ENCODE measurements at places on chromosomes 6 and 20.
A peak's percentile ranks its signal among the peaks of the same experiment; 100 is the strongest.

- DNase-seq: no peak
These were observed 16.0 kb downstream of the ANKS1A start for GRCh38 chr6:34904990-34905613.

GRCh38 chr6:130203370-130203769 is 19.4 kb downstream of the SAMD3 start:
- DNase-seq: no peak

DNA sequence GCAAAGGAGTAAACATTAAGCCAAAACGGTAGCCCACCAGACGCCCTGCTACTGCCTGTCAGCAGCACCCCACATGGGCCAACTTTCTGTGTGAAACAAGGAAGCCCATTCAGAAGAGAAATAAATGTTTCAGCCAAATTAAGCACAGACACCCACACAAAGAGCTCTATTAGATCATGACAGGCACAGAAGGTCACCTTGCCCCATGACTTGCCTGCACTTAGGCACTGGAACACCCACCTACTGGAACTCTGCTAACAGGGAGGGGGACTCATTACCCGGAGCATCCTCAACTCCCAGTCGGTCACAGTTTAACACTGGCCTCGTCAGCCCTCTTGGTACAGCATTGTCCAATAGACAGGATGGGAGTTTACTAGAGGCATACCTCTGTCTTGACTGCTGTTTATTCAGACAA is 31.8 kb downstream of the GFOD1 start:
- DNase-seq: no peak

DNA sequence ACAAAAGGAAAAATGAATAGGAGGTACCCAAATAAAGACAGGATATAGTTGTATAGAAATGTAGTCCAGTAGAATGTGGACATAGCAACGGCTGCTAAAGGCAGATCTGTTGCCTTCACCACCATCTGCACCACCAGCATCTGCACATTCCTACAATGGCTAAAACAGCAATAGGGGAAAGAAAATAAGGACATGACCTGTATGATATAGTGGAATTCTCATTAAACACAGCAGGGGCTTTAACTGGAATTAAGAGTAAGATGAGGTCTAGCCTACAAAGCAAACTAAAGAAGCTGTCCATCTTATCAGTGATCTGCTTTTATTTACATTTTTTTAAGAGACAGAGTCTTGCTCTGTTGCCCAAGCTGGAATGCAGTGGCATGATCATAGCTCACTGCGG is 26.8 kb upstream of the SCAF8 start:
- DNase-seq: no peak

- DNase-seq: no peak
These were observed 40.8 kb upstream of the MAN1A1 start for GRCh38 chr6:119390247-119390793.

- DNase-seq: no peak
These were observed 13.4 kb upstream of the BTN3A2 start for GRCh38 chr6:26351544-26351953.

GRCh38 chr20:59471653-59472421 is 132.5 kb upstream of the PHACTR3 start:
- no peak for DNase-seq

DNA sequence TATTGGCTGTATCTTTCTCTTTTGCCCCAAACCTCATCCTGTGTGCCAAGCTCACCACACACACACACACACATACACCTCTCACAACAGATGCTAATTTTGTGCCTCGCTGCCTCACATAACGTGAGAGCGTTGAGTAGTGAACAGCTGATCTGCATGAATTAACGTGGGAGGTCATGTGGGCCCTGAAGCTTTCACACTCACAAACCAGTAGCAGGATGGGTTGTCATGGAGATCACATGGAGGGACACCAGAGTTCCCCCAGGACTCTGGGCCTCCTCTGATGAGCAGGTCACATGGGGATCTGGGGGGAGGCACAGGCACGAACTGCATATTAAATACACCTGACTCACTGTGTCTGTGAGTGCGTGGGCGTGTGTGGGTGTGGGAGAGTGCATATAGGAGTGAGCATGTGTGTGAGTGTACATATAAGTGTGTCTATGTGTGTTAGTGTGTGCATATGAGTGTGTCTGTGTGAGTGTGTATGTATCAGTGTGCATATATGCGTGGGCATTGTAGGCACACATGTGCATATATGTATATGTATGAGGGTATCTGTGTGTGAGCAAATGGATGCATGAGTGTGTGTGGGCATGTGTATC is 62.7 kb upstream of the SULF2 start:
- DNase-seq: no peak

DNA sequence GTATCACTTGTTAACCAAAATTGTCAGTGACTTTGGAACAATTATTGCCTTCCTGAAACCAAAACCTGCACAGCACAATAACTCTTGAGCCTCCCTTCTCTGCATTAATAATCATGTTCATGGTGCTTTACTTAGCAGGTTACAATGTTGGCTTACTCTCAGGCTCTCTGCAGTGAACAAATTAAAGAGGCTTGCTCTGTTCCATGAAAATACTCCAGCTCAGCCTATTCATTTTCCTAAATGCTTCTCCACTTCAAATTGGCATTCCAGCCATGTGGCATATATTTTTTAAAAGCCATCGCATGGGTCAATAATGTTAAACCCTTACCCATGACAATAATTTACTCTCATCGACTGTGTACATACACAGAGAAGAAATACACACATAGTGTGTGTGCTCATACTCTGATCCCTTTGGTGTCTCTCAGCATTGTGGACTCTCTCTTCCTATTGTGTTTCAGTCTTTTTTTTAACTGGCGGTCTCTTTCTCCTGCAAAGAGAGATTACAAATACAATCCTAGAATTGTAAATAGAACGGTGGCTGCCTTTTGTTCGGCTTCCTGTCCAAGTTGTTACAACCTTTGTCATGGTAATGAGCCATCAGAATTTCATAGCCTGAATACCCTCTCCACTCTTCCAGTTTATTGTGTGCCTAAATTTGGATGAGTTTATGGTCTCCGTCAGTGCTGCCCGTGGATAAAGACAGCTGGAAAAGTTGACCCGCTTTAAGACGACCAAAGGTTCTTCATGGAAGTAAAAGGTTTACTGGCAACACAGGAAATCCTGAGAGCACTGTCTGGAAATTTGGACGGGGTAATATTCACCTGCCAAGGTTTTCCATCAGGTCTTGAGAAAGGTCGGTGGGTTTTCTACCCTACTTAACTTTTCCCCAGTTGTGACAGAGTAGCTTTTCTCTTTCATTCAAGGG is 263.6 kb downstream of the CD83 start:
- DNase-seq: no peak

GRCh38 chr6:155645325-155645724 is 189.7 kb upstream of the NOX3 start:
- DNase-seq: no peak

- DNase-seq: no peak
These were observed 46.2 kb upstream of the RAB23 start for GRCh38 chr6:57268294-57268640.

DNA sequence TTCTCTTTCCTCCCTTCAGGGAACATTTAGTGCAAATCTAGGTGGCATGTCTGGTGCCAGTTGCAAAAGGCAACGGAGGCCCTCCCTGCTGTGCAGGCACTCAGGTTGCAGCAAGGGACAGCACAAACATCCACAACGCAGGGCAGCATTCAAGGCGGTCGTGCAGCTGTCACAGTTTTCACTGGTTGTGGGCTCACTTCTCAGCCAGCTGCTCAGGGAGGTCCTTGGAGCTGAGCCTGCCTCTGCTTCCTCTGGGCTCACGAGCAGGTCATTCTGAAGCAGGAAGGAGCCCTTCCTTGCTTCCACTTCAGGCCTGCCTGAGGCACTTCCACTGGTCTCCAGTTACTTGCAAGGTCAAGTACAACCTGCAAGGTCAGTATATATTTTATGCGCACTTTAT is 3.8 kb upstream of the NPEPL1 start:
- DNase-seq: no peak

DNA sequence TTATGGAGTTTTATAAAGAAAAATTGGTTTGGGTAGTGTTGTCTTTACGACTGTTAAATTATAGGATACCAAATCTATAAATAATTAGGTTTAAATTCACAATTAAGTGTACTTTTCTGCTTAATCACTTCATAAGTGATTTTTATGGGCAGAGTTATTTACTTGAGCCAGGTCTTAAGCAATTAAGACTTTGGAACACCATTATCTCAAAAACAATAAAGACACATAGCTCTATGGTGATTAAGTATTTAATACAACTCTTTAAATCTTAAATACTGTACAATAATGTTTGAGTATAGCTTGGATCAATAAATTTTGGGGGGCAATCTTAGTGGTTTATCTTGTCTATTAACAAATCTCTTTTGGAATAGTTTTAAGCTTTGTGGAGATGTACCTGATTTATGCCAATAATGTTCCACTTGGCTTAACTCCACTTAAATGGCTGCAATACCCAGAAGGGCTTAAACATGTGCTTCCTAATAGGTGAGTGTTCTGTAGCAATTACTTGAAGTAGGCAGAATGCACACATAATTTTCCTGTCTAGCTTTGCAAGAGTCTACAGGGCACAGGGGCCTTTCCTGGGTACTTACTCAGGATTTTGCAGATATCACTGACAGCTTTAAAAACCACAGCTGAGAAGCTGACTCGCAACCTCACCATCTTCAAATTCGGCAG is 7.5 kb downstream of the FERMT1 start:
- no peak for DNase-seq

GRCh38 chr6:170253226-170253909 is 37.5 kb downstream of the DLL1 start:
- no peak for DNase-seq

DNA sequence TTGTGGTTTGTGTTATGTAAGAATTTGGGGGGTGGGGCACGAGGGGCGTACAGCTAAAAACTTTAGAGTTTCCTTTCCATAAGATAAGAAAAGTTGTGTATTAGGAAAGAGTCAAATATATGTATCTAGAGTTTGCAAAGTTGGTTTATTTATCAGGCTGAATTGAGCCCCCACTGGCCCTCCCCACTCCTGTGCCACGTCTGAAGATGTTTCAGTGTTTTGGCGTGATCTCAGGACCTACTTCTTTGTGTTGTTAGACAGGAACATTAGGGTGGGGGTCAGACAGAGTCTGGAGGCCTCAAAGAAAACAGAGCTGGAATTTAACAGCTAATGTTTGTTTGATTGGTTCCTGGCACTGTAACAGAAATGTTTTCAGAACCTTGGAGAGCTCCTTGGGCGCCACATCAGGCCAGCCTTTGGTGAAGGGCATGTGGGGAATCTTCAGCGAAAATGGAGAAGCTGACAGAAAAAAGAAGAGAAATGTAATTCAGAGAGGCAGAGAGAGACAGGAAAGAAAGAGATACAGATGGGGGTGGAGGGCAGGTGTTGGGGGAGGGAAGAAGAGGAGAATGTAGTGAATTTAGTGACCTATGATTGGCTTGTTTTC is 674 bp downstream of the NRSN1 start:
- peak; percentile 30 for DNase-seq

GRCh38 chr6:2639896-2640295 is 110.8 kb downstream of the MYLK4 start:
- DNase-seq: no peak

GRCh38 chr6:116268589-116269293 is 11.0 kb downstream of the TSPYL1 start:
- DNase-seq: no peak

GRCh38 chr20:35523298-35523888 is 6.1 kb downstream of the C20orf173 start:
- DNase-seq: peak; percentile 43

- no peak for DNase-seq
These were observed 39.7 kb downstream of the BTBD9 start for GRCh38 chr6:38599966-38600550.

- DNase-seq: no peak
These were observed 2.8 kb downstream of the HMGA1 start for GRCh38 chr6:34239500-34239825.

GRCh38 chr6:133947302-133947900 is 5.6 kb upstream of the TBPL1 start:
- no peak for DNase-seq

DNA sequence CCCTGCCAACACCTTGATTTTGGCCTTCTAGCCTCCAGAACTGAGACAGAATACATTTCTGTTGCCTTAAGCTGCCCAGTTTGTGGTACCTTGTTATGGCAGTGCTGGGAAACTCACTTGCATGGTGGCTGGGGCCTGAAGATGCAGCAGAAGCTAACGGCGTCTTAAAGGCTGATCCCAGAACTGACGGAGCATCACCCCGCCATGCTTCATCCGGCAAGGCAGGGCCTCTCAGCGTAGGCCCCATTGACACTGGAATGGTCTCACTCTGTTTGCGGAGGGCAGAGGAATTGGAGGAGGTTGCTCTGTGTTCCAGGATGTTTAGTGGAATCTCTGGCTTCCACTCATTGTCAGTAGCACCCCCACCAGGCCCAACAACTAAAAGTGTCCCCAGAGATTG is 102.1 kb downstream of the JPH2 start:
- no peak for DNase-seq

DNA sequence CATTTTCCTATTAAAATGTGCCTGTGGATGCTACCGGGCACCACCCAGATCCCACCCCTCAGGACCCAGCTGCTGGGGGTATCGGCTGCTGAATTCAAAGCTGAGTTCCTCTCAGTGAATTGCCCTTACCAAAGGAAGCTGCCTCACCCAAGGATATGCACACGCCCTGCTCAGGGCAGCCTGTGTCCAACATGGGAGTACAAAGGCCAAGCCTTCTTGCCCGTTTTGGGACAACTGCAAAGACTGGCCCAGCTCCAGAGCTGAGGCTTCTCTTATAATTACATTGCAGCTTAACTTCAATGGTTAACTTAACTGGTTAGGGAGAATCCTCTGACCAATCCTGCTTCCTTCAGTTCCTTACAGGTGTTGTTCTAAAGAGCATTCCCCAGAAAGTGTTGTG is 19.8 kb upstream of the FANCE start:
- DNase-seq: no peak

GRCh38 chr6:443621-444159 is 52.1 kb downstream of the IRF4 start:
- no peak for DNase-seq

GRCh38 chr6:66538551-66539135 is 831.6 kb upstream of the EYS start:
- no peak for DNase-seq

- no peak for DNase-seq
These were observed 105.3 kb upstream of the SLC22A16 start for GRCh38 chr6:110581679-110582078.

DNA sequence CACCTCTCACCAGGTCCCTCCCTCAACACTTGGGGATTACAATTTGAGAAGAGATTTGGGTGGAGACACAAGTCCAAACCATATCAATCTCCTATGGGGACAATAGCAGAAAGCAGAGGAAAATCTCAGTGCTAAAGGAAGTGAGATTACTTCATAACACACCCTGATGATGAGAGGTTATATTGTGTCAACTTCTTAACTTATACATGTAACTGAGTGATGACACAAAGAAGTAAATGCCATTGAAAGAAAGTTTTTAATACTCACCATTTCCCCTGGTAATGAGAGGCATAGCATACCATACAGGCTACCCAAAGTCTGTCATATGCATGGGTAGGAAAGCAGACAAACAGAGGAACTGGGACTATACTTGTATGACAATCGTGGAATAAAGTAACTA is 137.2 kb downstream of the MMUT start:
- no peak for DNase-seq

DNA sequence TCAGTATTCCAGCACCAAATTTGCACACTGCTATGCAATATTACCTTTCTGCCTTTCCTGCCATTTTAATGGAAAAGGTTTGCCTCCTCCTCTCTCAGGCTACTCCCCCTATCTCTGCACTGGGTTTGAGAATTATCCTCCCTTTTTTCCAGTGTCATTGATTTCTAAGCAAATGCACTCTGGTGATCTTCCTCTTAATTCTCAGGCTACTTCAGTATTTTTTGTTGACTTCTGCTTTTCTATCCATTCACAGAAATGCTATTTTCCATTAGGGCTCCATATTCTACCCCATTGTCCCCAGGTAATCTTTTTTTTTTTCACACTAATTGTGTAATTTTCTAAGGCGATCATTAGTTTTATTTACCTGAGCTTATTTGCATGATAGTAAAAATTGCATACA is 144.0 kb downstream of the GJA1 start:
- DNase-seq: no peak
